Stimulated activated CD4-positive, alpha-beta T cell treated with anti-CD3 and anti-CD28 coated beads, Interleukin-15, amount 100 ng/mL, for 1 hour (primary cell): ENCODE measurements at places on chromosomes 1 and 21.

GRCh38 chr1:239831577-239832355 lies 259.9 kb upstream of the FMN2 start:
- DNase-seq, result no peak

DNA sequence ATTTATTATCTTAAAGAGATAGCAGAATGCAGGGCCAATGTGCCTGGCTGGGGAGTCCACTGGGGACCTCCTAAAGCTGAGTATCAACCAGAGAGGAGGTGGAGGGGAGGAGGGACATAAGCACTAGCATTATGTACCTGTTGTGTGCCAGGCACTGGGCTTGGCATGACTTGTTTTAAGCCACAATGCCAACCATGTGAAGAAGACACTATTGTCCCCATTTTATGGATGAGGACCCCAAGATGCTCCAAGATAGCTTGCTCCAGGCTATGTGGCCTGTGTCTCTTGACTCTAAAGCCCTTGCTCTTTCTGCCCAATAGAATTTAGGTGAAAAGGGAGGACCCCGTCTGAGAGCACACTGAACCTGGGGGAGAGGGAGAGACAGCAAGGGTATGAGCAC lies 111.3 kb downstream of the GLIS1 start:
- DNase-seq, result no peak

DNA sequence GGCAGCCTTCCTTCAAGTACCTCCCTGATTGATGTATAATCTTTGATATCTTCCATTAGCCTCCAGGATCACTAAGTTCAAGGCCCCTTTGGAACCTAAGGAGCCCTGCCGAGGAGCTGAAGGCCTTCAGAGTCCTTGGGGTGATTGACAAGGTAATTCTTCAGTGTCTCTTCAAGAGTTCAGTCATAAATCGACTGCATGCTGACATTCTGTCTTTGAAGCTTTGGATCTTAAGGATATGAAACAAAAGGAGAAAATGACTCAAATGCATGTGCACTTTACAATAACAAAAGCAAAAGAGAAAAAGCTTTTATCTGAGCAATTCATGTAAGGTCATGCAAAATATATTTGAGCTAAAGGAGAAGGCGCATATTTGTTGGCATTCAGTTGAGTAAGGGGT lies 125.3 kb downstream of the RPS6KC1 start:
- no peak for DNase-seq

- DNase-seq, result no peak
Measured at GRCh38 chr1:185404291-185404690, 87.2 kb upstream of the IVNS1ABP start.

DNA sequence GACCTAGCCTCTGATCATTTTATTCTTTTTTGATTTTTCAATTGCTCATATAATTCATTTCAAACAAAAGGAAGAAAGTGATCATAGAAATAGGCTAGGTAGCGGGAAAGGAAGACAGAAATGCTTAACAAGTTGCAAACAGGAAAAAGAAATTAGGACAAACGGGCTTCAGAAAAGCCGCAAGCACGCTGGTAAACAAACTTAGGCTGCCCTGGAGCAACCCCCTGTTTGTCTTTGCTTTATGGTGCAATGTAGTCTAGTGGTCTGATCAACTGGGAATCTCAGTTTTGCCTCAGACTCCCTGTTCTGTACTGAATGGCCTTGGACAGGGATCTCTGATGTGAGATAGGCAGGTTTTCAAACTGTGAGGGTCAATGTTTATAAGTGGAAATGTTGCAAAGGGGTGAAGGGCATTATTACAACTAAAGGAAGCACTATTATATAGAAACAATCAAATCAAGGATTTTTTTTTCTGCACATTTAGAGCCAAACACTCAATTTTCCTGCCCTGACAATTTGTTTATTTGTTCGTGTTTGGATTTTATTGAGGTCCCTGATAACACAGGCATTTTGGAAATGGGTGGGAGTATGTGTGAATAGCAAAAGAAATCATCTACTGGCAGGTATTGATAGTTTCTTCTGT lies 146.8 kb upstream of the NRIP1 start:
- DNase-seq, result no peak

DNA sequence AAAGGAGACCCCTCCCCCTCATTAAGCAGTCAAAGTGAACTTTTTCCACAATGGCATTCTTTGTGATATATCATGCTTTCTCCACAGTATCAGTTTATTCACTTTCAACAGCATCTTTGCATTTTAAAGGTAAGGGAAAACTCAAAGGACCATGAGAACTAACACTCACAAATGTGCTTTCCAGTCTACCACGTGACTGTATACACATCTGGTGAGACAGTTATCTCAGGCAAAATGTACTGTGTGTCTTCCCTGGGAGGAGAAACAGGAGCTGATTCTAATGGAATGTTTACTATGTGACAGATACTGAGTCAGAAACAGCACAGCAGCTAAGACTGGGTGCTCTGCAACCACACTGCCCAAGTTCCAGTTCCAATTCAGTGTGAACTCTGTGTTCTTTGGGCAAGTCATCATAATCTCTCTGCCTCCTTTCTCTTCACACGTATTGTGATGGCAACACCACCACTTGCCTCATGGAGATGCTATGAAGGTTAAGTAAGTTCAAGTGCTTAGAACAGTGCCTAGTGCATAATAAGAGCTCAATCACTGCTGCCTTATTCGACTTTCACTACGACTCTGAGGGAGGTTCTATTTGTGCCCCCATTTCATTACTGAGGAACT lies 79.0 kb downstream of the SLC45A1 start:
- DNase-seq, result no peak

- DNase-seq, result no peak
Measured at GRCh38 chr1:101388904-101389546, 152.2 kb downstream of the S1PR1 start.

GRCh38 chr1:234019387-234019786 lies 114.9 kb downstream of the SLC35F3 start:
- no peak for DNase-seq

- no peak for DNase-seq
Measured at GRCh38 chr1:11898831-11899467, 27.3 kb downstream of the KIAA2013 start.

GRCh38 chr1:212699104-212699624 lies 476 bp downstream of the BATF3 start:
- peak; percentile 44 for DNase-seq

- no peak for DNase-seq
Measured at GRCh38 chr21:8989261-8989711, 1532.1 kb upstream of the TPTE start.

DNA sequence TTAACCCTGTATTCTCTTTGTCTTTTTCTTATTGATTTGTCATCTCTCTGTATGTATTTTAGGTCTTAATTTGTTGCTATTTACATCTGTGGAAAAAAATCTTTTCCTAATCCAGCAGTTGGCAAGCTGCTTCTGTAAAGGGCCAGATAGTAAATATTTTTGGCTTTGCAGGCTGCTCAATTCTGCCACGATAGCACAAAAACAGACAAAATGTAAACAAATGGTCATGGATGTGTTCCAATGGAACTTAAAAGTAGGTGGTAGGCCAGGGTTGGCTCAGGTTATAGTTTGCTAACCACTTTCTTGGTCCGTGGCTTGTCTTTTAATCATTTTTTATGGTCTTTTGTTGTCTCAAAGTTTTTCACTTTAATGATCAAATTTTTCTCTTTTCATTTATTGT lies 371.8 kb downstream of the HHAT start:
- no peak for DNase-seq

GRCh38 chr1:17173217-17173616 lies 31.7 kb upstream of the PADI1 start:
- no peak for DNase-seq

DNA sequence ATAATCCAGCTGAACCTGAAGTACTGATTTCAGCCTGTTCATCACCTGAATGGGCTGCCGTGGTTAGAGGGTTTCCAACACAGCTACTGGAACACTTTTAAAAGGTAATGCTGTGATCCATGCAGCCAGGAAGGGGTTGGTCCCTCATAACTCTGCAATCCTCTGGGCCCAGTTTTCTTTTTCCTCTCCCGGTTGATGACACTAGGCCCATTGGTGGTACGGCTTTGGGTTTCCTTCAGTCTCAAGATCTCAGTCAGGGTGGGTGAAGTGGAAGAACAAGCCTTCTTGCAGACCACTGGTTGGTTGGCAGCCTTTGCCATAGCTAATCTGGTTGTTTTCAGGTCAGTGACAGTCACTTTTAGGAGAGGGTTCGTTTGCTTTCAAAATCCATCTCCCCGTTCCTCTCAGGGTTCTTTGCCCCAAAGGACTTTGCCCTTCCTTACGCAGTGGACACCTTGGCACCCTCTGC lies 502 bp upstream of the SLC35A3 start:
- no peak for DNase-seq

DNA sequence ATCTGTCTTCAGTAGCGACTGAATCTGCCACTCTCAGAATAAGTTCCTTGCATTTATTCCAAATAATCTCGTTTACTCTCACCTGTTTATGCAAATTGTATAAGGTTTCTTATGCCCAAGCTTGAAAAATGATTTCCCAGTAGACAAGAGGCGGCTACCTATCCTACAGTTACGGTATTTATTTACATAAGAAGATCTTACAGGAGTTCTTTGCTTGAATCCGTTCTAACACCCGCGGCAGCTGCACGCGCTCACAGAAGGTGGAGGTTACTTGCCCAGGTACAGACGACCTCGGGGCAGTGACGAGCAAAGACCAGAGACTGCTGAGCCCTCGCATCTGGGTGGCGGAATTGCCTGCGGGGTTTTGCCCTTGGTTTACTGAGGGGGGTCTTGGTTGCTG lies 79.9 kb downstream of the SKI start:
- no peak for DNase-seq

DNA sequence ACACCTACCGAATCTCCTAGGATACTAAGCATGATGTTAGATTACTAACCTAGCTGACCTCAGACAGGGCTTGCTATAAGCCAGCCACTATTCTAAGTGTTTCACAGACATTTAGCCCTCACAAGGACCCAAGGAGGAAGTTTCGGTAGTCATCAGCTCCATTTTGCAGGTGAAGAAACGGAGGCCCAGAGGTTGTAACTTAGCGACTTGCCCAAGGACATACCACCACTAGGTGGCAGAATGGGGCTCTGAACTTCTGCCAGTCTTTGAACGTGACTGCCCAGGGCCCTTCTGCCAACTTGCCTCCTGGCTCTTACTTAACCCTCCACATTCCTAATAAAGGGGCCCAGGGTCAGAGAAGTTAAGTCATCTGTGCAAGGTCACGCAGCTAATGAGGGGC lies 283.5 kb downstream of the C1orf94 start:
- no peak for DNase-seq

GRCh38 chr1:25695090-25695770 lies 78.6 kb downstream of the MAN1C1 start:
- DNase-seq, result no peak

DNA sequence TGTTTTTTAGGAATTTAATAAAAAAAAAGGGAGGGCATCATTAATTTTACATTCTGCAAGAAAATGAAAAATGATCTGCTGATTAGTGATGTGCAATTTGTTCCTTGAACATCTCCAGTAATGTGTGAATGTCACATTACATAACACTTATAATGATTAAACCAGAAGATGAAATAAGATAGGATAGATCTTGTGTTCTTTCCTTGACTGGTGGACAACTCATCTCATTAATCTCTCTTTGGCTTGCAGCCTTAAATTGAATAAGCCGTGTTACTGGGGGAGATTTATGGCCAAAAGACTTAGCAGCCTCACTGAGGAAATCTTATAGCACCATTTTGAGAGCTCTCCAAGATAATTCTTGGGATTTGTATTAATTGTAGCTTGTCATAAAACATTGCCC lies 217.2 kb downstream of the ST6GALNAC3 start:
- no peak for DNase-seq

DNA sequence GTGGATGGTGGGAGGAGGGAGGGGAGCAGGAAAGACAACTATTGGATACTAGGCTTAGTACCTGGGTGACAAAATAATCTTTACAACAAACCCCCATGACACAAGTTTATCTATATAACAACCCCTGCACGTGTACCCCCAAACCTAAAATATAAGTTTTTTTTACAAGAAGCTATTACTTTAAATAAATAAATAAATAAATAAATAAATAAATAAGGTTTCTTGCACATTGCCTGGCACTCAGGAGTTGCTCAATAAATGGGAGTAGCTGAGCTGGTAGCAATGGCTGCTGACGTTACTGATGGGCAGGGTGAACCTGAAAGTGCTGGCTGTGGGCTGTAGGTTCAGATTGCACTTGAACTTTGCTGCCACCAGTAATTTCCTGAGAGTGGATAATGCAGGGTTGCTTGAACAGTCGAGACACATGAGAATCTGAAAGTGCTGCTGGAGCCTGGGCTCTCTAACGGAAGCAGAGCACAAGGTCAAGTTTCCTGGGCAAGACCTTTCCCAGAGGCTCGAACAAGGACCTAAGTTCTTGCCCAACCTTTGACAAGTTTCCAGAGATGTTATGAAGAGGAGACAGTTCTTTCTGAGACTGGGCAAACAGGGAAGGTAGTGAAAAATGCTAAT lies 14.8 kb upstream of the KCNE2 start:
- DNase-seq, result no peak

DNA sequence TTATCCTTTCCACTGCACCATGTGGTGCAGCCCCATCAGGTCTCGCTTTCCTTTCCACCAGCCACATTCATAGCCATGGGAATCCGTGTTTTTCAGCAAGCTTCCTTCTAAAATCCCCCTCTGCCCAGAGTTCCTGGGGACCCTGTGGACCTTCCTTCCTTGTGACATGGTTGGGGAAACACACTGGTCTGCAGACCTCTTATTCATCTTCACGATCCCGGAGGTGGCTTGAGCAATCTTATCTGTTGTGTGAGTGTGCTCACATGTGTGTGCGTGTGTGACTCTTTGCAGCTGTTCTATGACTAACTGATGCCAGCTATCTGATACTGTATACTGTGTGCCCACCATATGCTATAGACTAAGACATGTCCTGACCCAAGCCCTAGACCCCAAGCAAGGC lies 15.6 kb upstream of the IL10 start:
- DNase-seq, result no peak

DNA sequence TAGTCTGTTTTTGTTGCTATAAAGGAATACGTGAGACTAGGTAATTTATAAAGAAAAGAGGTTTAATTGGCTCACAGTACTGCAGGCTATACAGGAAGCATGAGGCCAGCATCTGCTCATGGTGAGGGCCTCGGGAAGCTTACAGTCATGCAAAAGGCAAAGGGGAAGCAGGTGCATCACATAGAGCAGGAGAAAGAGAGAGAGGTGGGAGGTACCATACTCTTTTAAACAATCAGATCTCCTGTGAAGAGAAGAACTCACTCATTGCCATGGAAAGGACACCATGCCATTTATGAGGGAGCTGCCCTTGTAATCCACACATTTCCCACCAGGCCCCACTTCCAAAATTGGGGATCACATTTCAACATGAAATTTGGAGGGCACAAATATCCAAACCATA lies 12.7 kb downstream of the PPP1R12B start:
- no peak for DNase-seq

GRCh38 chr1:223853275-223853674 lies 7.5 kb upstream of the TP53BP2 start:
- DNase-seq, result no peak

DNA sequence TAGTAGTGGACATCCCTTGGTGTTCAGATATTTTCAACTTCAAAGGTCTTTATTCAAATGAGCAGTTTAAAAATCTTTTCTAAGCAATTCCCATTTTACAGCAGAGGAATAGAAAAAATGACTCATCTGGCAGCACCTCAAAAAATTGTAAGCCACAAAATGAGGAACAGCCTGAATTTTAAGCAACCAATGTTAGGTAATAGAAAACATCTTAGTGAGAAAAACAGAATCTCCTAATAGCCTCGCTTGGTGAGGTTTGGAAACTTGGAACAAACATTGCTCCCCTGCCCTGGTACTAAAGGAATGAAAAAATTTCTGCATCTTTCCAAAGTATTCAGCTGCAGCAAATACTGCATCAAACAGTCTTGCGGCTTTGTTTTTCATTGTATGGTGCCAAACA lies 264.4 kb downstream of the NTNG1 start:
- DNase-seq, result no peak
